Vagina (tissue), 2 donors: ENCODE measurements at places on chromosomes 1 and 21.

GRCh38 chr1:243465738-243466137, 209.9 kb downstream of the SDCCAG8 start:
- DNase-seq: no peak

DNA sequence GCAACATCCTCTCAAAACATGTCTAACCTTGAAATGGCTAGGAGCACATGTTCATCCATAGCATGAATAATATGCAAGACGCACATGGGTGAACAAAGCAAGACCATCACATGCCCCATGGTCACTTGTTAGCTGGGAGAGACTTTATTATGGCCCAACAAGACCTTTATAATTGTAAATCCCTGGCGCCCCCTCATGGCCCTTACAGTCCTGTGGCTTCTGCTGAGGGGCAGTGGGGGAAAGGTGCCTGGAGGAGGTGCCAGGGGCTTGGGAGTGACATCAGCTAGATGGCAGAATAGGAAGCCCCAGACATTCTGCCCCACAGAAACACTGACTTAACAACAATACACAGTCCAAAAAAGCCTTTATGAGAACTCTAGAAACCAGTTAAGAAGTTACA, 51.7 kb downstream of the CSMD2 start:
- no peak for DNase-seq

- peak; percentile 62 for DNase-seq
Measured at GRCh38 chr1:91736146-91736714, 149.7 kb downstream of the TGFBR3 start.

DNA sequence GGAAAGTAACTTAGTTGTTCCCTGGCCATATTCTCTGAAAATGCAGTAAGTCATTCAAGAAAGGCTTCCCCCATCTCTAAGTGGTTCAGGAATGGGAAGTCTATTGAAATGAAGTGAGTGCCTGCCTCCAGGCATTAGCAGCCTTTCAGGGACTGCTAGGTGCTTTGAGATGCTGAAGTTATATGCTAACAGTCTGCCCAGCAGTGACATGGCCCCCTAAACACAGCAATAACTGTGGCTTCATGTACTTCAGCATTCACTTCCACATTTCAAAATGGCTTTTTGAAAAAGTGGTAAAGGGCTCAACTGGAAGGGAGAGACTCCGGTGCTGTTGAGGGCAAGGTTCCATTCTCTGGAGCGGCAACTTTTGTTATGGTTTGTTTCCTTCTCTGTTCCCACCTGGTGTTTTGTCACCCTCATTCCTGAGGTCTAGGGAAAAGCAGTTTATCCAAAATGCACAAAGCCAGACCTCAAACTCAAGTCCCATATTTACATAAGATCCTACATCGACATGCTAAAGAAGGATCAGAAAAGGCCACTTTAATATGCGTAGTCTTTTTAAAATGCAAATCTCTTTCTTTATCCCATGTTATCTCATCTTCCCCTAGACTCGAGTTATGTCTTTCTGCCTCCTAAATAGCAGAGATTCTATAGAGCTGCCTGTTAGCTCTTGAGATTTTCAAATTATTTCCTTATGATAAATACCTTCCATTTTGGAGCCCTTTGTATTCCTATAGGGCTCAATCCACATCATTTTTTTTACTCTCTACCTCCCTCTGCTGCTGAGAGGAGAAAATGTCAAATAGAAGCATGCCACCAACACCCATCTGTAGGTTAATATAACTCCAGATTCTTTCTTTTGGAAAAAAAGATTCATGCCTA, 34.2 kb upstream of the LRRC8C start:
- no peak for DNase-seq

- no peak for DNase-seq
Measured at GRCh38 chr1:64223329-64224151, 20.1 kb downstream of the UBE2U start.

DNA sequence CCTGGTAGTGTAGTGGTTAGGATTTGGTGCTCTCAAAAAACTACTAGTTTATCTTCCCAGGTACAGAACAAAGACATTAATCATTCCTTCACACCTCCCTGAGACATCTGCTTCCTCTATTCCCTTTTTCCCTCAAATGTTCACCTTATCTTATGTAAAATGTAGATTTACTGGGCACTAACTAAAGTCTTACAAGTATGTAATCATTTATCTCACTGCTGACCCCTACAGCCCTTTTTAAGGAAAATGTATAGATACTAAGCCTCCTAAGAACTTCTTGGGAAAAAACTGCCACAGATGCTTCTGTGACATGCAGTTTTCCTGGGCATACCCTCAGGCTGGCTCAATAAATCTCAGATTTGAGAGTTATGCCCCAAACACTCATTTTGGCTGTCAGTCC, 50.8 kb upstream of the NEK7 start:
- DNase-seq: no peak

DNA sequence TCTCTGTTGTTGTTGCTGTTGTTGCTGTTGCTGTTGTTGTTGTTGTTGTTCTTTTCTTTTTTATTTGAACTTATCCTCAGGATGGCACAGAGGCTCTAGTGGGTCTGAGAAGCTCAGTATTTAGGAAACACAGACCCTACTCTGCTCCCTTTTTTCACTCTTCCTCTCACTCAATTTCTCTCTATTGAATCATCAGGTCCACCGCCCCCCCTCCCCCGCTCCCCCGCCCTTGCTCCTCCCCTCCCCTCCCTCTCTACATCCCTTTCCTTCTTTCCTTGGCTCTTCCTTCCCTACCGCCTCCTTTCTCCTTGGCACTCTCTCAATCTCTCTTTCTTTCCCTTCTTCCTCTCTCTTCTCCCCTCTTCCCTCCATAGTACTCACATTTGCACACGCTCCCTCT, 218.5 kb upstream of the ZC3H12A start:
- DNase-seq: no peak

DNA sequence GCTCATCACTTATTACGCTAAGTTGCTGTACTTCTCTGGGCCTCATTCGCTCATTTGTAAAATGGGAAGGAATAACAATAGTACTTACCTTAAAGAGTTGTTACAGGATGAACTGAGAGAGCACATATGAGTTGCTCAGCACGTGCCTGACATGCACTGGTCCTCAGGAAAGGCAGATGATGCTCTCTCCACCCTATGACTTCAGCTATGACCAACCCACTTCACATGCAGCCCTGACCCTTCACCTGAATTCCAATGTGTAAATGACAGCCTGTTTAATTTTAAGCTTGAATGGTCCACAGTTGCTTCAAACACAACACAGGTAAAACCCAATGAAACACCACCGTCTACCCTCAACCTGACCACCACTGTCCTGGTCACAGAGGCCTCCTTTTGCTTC, 32.9 kb downstream of the GADD45A start:
- no peak for DNase-seq

DNA sequence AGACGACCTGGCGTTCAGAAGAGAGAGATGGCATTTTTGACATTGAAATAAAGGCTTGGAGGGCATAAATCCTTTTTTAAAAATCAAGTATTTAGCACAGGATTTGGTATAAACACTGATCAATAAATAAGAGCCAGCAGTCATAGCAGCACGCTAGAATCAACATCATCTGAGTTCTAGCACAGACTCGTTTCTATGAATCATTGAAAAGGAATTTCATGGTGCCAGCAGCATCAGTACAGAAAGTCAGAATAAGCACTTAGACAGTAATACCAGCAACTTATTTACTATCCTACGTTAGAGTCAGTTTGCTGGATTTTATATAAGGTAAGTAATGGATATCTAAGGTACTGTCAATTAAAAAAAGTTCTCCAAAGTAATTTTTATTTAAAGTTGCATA, 119.3 kb downstream of the HLCS start:
- no peak for DNase-seq

- DNase-seq: no peak
Measured at GRCh38 chr1:38071312-38072256, 25.0 kb upstream of the POU3F1 start.

GRCh38 chr1:59814180-59814900, 409 bp upstream of the HOOK1 start:
- peak; percentile 87 for DNase-seq

GRCh38 chr1:165851034-165851658, 23.7 kb downstream of the UCK2 start:
- no peak for DNase-seq

- no peak for DNase-seq
Measured at GRCh38 chr1:162235241-162235800, 141.3 kb downstream of the SPATA46 start.

GRCh38 chr1:169086603-169087455, 19.7 kb upstream of the ATP1B1 start:
- DNase-seq: no peak

DNA sequence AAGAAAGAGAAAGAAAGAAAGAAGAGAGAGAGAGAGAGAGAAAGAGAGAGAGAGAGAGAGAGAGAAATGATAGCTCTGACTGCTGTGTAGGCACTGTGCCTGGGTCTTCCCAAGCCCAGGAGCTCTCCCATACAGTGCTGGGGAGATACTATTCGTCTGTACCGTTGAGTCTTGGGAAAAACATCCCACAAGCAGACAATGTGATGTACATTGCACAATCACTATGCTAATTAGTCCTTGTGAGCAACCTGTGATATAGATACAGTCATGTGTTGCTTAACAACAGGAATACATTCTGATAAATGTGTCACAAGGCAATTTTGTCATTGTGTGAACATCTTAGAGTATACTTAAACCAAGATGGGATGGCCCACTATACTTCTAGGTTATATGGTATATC, 381.0 kb downstream of the HHAT start:
- no peak for DNase-seq

DNA sequence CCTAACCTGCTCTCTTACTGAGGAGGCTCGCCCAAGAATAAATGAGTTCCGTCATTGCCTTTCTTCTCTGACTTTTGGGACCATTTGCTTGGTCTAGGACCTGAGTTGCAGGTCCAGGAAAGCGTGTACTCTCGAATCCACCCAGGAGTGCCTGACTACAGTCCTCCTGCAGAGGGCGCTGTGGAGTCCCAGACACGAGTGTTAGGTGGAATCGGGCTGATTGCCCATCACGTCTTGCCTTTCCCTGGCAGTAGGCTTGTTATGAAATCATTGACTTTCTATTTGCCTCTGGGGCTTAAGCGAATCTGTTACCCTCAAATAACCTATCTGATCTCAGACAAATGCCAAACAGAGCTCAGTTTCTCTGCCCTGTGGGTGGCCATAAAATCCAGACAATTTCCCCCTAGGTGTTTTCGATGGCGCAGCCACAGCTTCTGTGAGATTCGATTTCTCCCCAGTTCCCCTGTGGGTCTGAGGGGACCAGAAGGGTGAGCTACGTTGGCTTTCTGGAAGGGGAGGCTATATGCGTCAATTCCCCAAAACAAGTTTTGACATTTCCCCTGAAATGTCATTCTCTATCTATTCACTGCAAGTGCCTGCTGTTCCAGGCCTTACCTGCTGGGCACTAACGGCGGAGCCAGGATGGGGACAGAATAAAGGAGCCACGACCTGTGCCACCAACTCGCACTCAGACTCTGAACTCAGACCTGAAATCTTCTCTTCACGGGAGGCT, at the start of gene IL20:
TSS of gene IL20 (plus strand) at position 685 of the 733 bp plus-strand sequence. CDS start 230 bp downstream, outside the sequence.
- no peak for DNase-seq

DNA sequence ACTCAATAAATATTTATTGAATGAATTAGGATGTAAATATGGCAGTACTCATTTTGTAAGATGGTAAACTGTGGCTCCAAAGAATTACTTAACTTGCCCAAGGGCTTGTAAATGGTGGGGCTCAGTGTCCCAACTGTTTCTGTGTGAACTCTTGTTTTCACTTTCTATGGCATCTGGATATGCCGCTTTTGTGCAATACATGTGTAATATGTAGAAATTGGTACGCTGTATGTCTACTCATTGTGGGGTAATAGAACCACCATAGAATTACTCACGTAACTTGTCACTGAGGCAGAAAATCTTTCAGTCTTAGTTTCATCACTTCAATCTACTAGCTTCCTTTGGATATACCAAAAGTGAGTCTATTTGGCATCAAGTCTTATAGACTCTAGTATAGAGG, 977 bp downstream of the PRPF3 start:
- DNase-seq: no peak

DNA sequence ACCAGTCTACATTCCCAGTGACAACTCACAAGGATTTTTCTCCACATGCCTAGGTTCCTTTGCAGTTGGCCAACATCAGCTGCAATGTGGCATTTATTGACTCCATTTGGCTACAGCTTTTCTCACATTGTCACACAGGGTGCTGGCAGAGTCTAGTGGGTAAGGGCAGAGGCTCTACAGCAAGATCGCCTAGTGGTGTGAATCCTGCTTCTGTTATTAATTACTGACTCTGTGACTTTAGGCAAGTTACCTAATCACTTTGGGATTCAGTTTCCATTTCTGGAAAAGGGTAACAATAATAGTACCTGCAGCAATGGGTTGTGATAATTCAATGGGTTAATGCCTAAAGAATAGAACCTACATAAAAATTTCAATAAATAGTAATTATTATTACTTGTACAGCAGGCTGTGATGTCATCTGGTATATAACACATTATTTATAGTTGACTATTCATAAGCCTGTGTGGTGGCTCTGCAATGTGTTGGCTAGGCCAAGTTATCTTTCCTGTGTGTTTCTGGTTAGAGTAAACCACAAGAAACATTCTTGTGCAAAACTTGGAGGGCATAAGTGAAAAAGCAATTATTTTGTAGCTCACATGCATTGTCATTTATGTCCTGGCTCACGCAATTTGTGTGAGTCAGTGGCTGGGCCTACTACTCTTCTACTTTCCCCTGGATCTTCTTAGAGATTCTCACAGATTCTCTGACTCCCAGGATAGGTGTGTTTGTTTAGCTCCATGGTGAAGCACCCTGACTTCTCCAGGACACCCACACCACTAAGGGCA, 59.5 kb downstream of the PTGS2 start:
- DNase-seq: no peak

DNA sequence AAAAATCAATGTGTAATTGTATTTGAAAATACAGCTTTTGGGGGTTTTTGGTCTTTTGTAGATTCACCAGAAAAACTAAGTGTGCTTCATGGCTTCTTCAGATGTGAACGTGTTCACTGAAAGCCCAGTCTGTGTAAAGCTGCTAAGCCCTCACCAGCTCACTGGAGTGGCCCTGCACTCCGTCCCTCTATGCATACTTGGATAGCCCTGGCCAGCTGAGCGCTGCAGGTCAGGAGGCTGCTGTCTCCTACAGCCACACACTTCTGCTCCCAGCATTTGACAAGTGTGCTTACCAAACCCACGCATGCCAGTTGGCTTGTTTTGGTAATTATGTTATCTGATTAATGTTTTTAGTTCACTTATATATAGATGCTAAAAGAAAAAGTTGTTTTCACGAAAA, 163.5 kb downstream of the TLR5 start:
- no peak for DNase-seq

DNA sequence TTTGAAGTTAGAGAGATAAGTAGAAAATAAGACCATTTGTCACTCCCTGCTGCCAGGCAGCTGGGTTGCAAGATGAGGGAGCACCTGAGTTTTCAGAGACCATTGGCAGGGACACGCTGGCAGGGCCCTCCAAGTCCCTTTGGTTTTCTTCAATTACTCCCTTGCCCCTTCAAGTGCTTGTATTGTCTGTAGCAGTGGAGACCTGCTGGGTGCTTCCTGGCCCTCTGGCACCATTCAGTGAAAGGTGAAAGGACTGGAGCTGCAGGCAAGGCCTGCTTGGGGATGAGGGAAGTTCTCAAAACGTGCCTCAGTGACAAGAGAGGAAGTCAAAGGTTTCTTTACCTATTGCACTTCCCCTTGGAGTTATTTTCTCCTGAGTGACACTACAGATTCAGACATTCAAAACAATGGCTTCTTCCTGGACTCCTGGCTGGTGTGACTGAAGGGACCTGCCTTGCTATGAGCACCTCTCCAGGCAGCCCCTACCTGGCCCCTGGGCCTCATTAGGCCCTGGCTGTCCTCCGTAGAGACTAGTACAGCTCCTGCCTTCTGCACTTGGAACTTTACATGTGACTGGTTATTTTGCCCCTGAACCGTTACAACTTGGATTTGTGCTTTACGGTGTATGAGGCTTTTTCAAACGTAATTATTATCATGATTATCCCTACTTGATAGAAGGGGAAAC, 100.1 kb downstream of the C1orf21 start:
- no peak for DNase-seq

- DNase-seq: peak; percentile 72
Measured at GRCh38 chr1:64878931-64879611, 87.3 kb downstream of the JAK1 start.
